Hair follicle dermal papilla cell (primary cell): ENCODE measurements at places on chromosomes 5 and 9. TPM values are rescaled to one million over a fixed set of nuclear protein-coding genes. Genes with fewer than 3 reads are reported as not detected.

The FOXI1 gene
- not detected in 2 replicates for total RNA-seq

The PAX5 gene
- not detected in 2 replicates for total RNA-seq

The SLC4A9 gene
- total RNA-seq = not detected in 2 replicates

The SECISBP2 gene
- 28.5 and 35.2 TPM in 2 replicates for total RNA-seq

The PSAT1 gene
- 116 and 127 TPM in 2 replicates for total RNA-seq

The CARD9 gene
- total RNA-seq = 2.9 and 3.2 TPM in 2 replicates

The SHOC1 gene
- total RNA-seq = under 0.01 TPM in 1 of 2 replicates, not detected in the other

The AK8 gene
- total RNA-seq = 0.32 and 0.85 TPM in 2 replicates

The SSNA1 gene
- 46.1 and 55.9 TPM in 2 replicates for total RNA-seq

The MCC gene
- 47.1 and 63.6 TPM in 2 replicates for total RNA-seq

The MSMP gene
- not detected in 2 replicates for total RNA-seq

The DBH gene
- total RNA-seq = not detected in 2 replicates

The GAPT gene
- not detected in 2 replicates for total RNA-seq

The TMEM215 gene
- not detected in 2 replicates for total RNA-seq

The TCERG1 gene
- 67.2 and 74.5 TPM in 2 replicates for total RNA-seq

The BTNL3 gene
- total RNA-seq = not detected in 2 replicates

The GCNT1 gene
- 16.7 and 18.7 TPM in 2 replicates for total RNA-seq

The ZNF354C gene
- total RNA-seq = 8.5 and 9.4 TPM in 2 replicates

The OTULIN gene
- 29.8 and 34.1 TPM in 2 replicates for total RNA-seq

The DDX4 gene
- 0.32 TPM in 1 of 2 replicates, not detected in the other for total RNA-seq

The HAND1 gene
- 0.12 TPM in 1 of 2 replicates, not detected in the other for total RNA-seq

The POU5F2 gene
- 1.7 and 2.6 TPM in 2 replicates for total RNA-seq

The ENTPD2 gene
- total RNA-seq = not detected in 2 replicates

The AGXT2 gene
- not detected in 2 replicates for total RNA-seq

The PDE6A gene
- not detected in 2 replicates for total RNA-seq

The LRRC14B gene
- not detected in 2 replicates for total RNA-seq

The SLC2A8 gene
- 6.0 and 7.2 TPM in 2 replicates for total RNA-seq

The SOHLH1 gene
- not detected in 2 replicates for total RNA-seq

The KLHL3 gene
- 0.65 and 0.73 TPM in 2 replicates for total RNA-seq

The C6 gene
- not detected in 2 replicates for total RNA-seq

The GARIN3 gene
- not detected in 2 replicates for total RNA-seq

The CERCAM gene
- total RNA-seq = 194 and 208 TPM in 2 replicates

The PCDHGA7 gene
- 7.2 and 7.5 TPM in 2 replicates for total RNA-seq

The PCA3 gene
- total RNA-seq = 0.12 TPM in 1 of 2 replicates, not detected in the other

The FOXD1 gene
- 24.7 and 26.1 TPM in 2 replicates for total RNA-seq

The ZNF879 gene
- total RNA-seq = 4.2 and 6.2 TPM in 2 replicates

The MYORG gene
- 0.97 and 1.1 TPM in 2 replicates for total RNA-seq

The P4HA2 gene
- total RNA-seq = 181 and 200 TPM in 2 replicates

The DPYSL3 gene
- total RNA-seq = 242 and 276 TPM in 2 replicates
